NCI-H1048 (cell line): ENCODE measurements at places on chromosomes 5 and 9.
A peak's percentile ranks its signal among the peaks of the same experiment; 100 is the strongest.

DNA sequence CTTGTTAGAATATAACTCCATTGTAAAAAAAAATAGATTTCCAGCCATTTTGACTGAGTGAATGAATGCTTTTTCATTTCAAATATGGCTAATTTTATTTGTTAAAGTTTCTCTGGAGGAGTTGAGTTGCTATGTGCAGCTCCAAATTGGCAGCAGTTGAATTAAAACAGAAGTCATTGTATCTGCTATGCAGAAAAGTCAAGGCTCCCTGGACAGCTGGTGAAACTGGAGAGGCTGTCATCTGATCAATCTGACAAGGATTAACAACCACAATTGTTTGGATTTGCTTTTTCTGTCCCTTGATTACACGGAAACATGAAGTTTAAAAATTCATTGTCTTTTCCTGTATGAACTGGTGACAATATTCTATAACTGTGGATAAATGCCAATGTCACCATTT is 713.9 kb downstream of the EFNA5 start:
- DNase-seq = no peak

DNA sequence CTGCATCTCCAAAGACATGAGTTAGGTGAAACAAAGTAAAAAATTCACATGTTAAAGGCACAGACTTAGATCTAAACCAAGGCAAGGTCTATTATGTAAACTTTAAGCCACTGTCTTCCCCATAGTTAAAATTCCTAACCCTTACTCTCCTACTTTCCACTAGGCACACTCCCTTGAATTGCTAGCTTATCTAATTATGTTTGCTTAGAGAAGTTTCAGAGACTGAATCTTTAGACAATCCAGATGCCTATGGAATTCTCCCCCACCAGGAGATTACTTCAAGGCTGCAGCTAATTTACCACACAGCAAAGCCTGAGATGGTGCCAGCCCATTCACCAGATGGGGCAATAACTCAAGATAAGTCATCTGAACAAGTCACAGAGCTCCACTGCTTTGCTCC is 803.1 kb upstream of the COX7C start:
- no peak for DNase-seq

- DNase-seq = no peak
Observed at GRCh38 chr5:65919773-65920172, 6.6 kb upstream of the ERBIN start.

DNA sequence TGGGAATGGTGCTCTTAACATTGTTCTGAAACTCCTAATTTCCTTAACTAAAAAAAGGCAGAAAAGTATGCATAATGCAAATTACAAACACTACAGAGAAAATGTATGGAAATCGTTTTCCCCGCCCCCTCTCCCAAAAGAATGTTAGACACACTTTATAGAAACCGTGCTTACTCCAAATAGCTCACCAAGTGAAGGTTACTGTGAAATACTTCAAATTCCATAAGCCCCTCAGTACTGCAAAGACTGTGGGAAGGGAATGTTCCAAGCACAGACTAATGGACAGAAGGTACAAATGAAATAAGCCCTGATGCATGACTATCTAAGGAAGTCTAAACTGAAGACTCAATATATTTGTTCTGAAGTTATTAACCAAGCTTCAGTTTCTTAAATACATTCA is 12.5 kb downstream of the MAPKAP1 start:
- DNase-seq = no peak

DNA sequence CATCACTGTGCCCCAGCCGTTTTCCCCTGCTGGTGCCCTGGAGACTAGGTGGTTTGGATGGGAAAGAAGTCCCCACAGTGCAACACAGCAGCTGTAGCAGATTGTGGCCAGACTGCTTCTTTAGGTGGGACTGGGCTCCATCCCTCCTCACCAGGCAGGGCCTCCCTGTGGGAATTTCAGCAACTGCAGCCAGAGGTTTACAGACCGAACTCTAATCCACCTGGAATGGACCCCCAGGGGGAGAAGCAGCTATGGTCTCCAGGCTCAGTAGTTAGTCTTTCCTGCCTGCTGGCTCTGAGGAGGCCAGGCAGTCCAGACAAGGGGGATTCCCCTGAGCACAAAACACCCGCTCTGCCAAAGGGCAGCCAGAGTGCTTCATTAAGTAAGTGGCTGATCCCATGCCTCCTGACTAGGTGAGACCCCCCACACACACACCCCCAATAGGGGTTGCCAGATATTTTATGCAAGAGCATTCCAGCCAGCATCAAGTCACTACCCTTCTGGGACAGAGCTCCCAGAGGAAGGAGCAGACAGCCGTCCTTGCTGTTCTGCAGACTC is 188.9 kb downstream of the SGCD start:
- no peak for DNase-seq

DNA sequence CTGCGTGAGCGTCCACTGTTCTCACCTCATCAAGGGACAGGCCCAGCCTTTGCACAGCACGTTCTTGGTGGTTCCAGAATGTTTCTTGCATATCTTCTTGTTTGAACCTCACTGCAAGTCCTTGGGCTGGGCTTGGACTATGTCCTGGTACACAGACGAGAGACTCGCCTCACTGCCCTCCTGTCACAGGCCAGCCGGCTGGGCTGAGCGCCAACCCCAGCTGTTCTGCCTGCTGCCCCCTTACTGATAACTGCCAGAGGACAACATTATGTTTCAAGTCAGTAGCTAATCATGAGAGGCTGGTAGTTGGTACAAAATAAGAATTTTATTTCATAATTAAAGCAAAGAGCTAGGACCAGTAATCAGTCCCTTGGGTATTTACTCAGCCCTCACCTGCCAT is 52.8 kb upstream of the LRRTM2 start:
- DNase-seq = no peak

DNA sequence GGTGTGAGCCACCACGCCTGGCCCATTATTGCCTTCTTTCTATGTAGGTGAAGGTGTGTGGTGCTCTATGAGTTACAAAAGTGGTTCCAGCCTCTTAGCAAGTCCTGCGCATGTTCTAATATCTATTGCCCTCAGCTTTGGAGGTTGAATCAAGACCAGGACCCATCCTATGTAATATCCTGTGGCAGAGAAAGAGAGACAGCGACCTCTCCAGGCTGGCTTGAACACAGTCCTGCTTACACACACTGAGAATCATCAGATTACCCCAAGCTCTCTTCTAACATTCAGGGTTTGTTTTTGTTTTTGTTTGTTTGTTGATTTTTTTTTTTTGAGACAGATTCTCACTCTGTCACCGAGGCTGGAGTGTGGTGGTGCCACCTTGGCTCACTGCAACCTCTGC is 94.7 kb upstream of the OSMR start:
- no peak for DNase-seq

- no peak for DNase-seq
Observed at GRCh38 chr5:43702815-43703214, 99.8 kb downstream of the NNT start.

GRCh38 chr9:77841739-77842386 is 189.7 kb downstream of the GNAQ start:
- no peak for DNase-seq

DNA sequence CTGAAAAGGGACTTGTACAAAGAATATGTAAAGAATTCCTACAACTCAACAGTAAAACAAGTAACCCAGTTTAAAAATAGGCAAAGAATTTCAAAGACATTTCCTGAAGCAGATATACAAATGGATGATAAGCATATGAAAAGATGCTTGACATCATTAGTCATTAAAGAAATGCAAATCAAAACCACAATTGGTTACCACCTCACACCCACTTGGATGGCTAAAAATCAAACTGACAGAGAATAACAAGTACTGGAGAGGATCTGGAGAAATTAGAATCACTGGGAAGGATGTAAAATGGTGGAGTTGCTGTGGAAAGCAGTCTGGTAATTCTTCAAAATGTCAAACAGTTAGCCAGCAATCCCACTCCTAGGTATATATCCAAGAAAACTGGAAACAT is 12.5 kb upstream of the FOXE1 start:
- no peak for DNase-seq

DNA sequence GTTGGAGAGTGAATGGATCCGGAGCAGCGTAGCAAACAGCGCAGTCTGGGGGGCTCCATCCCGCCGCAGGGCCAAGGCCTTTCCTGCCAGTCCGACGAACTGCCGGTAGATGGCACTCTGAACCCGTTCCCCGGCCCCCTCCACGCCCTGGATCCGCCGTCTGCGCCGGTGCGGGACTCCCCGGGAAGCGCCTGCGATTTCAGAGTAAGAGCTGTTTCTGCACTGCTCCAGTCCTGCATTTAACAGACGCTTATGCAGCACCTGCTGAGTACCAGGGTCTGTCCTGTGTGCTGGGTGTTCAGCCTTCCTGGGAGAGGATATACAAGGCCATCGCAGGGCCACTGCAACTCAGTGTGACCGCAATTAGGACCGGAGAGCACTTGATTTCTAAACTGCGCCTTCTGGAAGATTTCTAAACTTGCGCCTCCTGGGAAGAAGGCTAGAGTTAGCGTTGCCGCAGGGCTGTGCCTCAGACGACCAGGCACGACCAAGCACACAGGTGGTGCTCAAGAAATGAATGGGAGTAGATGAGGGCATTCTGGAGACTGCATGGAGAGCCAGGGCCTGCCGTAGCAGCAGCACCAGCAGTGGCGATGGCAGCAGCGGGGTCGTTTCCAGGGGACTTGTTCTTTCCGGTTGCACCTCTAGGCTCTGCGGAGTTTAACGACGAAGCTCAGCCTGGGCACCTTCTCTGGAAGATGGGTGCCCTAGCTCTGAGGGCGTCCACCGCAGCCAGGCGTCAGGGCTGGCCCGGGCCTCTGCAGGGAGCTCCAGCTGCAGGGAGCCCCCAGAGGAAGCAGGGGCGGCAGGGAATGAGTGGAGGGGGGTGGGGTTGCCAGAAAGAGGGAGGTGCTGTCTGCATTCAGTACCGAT is 14.3 kb upstream of the TIFAB start:
- DNase-seq = peak; percentile 53

DNA sequence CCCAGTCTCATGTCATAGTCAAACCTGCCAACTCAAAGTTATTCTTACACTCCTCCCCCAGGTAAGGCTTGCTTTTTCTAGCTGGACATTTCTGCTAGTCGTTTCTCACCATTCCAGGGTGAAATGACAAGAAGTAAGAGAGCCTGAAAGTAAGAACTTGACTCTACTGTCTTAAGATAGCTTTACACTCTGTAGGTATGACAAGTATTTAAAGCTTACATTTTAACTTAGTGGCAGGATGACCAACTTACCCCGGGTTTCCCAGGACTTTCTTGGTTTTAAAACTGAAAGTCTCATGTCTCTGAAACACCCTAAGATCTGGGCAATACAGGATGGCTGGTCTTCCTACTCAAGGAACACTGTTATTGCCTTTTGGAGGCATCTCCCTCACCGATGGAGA is 67.5 kb upstream of the PIK3R1 start:
- no peak for DNase-seq

GRCh38 chr9:125433461-125434011 is 171.9 kb downstream of the GAPVD1 start:
- DNase-seq = no peak

GRCh38 chr5:67483453-67484030 is 286.9 kb upstream of the CD180 start:
- no peak for DNase-seq

- no peak for DNase-seq
Observed at GRCh38 chr5:14362491-14362890, 219.1 kb upstream of the OTULINL start.

DNA sequence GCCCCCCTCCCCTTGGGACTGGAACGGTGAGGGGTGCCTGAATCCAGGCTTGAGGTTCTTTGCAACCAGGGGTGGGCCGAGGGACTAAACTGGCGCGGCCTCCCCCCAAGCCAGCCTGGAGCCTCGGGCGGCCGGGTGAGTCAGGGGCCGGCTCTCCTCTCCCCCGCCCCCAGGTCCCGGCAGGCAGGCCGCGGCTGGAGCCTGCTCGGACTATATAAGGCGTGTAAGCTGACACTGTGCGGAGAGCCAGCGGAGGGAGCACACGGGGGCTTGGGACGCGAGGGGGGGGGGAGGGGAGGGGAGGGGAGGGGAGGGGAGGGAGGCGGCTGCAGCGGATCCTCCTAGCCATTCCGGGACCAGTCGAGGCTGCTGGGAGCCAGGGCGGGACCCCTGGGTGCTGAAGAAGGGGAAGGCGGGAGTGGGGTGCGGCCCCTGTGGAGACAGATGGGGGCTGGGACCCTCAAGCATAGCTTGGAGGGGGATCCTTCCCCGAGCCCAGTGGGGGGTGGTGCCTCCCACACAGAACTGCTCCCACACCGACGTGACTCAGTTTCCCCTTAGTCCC is 595 bp downstream of the PDLIM7 start:
- DNase-seq = peak; percentile 11

DNA sequence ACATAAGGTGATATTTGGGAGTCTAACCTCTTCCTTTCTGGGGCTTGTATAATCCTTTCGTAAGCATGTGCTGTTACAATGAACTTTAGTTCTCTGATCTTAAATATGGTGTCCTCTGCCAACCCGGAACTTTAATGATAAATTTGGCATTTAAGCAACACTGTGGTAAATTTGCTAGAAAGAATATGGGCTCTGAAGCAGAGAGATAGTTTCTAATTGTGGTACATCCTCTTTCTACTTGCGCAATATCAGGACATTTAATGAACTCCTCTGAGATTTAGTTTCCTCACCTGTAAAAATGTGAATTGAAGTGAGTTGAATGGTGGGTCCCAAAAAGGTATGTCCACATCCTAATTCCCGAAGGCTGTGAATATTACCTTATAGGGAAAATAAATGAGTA is 364.7 kb downstream of the CAAP1 start:
- DNase-seq = no peak

DNA sequence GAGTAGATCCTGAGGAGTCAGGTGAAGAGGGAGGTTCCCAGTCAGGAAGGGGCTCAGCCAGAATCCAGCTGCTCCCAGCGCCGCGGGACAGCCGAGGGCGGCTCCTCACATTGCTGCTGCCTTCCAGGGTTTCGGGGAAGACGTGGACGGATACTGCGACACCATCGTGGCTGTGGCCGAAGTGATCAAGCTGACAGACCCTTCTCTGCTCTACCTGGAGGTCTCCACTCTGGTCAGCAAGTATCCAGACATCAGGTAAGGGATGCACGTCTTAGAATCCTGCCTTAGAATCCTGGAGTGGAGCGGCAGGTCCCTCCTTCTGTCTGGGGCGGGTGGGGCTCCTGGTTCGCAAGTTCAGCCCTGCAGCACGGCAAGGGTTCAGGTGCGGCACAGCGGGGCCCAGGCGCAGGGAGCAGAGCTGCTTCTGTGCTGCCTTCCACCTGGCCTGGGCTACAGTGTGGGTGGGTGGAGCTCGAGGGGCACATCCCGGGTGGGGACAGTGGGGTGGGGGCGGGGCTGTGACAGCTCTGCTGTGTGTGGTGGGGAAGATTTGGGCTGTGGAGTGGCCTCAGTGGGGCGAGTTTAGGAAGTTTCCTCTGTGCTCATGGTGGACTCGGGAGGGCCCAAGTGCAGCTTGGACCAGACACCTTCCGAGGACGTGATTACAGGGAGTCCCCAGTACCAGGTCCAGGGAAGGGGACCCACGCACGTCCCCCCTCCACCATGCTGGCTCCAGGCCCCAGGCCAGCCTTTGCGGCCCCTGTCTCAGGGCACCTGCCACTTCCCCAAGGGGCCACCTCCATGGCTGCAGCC is 22.8 kb downstream of the EXOC3 start:
- no peak for DNase-seq

- no peak for DNase-seq
Observed at GRCh38 chr5:9339206-9339818, 206.6 kb downstream of the SEMA5A start.

- DNase-seq = no peak
Observed at GRCh38 chr5:94209272-94209671, 409.1 kb downstream of the KIAA0825 start.

- DNase-seq = no peak
Observed at GRCh38 chr5:161745392-161745791, 59.9 kb downstream of the GABRA6 start.
